Substantia nigra (tissue), 51 donors: ENCODE measurements at places on chromosomes 2 and 18.
A peak's percentile ranks its signal among the peaks of the same experiment; 100 is the strongest.

DNA sequence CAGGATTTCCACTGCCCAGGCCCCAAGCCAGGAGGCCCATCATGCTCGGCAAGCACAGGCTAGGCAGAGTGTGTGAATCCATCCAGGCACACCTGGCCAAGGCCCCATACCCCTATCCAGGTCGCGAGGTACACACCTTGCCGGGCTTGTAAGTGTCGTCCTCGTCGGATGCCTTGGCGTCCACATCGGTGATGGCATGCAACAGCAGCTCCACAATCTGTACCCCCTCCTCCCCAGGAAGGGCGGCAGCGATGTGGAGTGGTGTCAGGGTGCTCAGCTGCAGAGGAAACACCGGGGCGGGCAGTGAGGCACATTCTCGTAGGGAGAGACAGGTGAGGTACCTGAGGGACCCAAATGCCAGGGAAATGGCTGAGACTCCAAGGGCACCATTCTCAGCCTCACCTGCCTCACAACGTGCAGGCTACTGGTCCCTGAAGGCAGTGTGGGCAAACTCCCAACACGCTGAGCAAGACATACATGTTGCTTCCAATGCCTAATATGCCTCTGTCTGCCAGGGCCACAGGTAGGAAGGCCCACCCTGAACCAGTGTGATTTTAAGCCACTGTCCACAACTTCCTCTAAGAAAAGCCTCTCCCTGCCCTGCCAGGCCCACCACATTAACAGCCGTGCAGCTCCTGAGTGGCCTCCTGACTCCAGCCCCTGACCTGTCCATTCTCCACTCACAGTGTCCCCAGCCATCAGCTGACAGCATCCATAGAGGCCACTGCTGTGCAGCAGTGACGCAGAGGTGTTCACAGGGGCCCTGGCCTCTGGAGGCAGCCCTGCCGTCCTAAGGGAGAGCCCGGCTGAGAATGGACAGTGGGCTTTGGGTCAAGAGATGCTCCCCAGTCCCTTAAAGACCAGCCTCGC lies 44.9 kb downstream of the ANKMY1 start:
- no peak for DNase-seq

- no peak for DNase-seq
These were observed 118.4 kb downstream of the LNPK start for GRCh38 chr2:175883586-175884194.

GRCh38 chr18:23837591-23837990 lies 148.3 kb downstream of the LAMA3 start:
- DNase-seq = no peak

GRCh38 chr2:172510088-172510487 lies 45.8 kb upstream of the PDK1 start:
- DNase-seq = no peak

DNA sequence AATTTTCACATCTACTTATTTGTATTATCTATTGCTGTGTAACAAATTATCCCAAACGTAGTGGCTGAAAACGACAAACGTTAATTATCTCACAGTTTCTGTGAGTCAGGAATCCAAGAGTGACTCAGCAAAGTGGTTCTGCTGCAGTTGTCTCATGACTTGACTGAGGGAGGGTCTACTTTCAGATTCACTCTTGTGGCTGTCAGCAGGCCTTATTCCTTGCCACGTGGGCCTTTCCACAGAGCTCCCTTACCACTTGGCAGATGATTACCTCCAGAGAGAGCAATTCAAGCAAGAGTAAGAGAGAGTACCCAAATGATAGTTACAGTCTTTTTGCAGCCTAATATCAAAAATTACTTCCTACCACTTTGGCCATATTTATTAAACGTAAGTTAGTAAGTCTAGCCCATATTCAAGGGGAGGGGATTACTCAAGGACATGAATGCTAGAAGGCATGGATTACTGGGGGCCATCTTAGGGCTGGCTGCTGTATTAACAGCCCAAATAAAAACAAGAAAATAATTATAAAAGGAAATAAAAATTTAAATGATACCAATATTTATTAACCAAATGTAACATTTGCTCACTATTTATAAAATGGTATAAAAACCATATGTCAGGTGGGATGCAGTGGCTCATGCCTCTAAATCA lies 48.7 kb upstream of the NBEAL1 start:
- DNase-seq = no peak

- DNase-seq = no peak
These were observed 90.3 kb downstream of the HDAC4 start for GRCh38 chr2:239310401-239311061.

DNA sequence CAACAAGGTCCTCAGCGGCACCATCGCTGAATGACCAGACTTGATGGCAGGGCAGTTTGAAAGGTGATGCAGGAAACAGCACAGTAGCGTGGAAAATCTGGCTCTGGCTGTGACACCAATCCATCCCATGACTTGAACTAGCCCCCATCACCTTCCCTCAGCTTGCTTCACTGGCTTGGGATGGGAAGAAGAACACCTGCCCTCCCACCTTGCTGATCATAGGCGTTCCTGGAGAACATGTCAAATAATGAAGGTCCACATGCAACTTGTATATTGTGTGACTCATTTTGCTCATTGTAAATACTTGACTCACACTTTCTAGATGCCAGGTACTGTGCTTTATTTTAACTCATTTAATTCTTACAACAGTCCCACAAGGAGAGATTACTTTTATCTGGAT lies 292.4 kb upstream of the SPRED2 start:
- DNase-seq = no peak

DNA sequence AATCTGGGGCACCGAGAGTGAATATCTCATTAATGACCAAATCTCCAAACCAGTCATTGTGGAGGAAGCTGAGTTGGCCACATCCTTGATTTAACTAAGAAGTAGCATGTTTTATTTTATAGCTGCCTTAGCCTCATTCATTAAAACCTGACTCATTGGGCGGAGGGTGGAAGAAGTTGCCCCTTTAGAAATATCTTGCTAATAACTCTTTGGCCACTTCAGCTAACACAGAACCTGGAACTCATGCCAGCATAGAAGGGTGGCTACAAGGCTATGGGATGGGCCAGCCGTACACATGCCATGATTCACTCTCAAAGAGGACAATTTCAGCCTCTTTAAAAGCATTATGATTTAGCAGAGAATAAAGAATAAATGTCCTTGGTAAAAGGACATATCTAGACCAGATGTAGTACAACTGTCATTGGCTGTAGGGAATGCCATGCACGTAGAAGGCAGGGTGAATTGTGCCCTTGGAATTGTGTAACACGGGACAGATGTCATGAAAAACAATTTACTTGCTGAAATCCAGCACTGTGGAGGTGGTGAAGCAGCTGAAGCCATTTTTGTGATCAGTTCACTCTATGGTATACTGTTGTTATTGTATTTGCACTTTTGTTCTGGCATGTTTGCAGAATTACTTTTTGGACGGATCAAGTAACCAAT lies 330.0 kb downstream of the PLCL1 start:
- no peak for DNase-seq

DNA sequence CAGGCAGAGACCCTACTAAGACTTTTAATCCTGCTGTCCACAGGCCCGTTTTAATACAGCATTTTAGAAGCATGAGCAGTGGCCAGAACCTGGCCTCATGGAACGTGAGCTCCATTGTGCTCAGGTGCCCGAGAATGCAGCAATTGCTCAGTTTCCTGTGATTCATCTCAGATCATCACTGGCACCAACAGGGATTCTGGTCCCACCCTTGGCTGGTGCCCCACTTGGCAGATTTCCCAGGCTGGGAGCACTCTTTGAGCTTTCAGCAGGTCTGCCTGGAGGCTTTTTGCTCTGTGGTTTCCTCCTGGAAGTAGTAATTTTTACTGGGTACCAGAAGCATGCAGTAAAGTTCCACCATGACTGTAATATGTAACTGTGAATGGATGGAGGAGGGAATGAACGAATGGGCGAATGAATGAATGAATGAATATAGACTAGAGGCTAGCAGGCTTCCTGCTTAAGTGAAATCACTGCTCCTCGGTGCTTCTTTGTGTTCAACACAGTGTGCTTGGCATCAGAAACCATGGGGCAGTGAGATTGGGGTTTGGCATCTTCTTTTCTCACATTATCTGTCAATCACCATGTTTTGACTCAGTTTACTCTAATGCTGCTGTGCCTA lies 312.9 kb downstream of the PRKCE start:
- no peak for DNase-seq

DNA sequence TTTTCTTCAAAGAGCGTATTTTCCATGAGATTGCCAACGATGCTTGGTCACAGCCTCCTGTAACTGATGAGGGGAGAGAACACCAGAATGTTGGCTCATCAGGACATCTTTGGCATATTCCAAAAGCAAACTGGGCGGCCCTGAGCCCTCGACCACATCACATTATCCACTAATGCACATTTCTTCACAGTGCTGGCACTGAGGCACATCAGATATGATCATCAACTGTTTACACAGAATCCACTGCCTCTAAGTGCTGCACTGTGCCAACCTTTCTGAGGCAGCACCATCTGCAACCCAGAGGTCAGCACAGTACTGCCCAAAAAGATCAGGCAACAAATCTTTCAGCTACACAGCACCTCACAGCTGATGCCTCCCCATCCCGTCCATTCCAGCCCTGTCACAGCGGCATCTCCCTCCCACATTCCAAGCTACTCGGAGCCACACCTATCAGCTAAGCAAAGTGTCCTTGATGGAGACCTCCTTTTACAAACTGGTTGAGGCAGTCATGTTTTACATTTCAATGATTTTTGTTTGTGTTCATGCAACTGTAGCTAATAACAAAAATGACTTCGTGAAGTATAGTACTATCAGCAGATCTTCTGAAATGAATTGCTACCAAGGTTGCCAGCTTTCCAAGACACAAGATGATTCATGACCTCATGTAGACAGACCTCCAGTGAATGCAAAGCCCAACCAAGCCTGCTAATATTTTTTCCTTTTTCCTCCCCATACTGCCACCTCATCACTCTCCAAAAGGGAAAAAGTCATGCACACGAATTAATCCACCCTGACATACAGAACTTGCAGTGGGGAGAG lies 32.3 kb downstream of the MYO5B start:
- no peak for DNase-seq

DNA sequence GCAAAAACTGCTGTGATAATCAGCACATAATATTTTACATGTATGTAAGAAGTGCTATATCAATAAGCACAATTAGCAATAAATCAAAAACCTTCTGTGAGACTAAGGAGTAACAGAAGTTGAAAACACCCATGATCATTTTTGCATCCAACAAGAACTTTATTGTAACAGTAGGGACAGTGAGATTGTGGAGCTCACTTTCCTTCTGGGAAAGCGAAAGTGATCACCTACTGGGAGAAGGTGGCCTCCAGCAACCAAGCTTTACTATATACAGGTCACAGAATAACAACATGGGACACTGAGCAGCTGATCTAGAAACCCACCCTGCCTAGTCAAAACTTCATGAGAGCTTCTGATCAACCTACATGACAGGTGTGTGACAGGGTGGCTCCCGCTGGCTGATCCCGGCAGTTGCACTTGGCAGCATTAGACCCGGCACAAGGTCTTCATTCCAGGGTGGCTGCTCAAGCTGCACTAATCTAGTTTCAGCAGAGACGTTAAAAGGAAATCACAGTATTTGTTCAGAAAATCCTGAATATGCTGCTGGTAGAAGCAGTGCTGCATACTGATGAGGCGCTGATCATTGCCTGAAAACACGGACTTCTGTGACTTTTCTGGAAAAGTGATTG lies 63.5 kb upstream of the ARL5A start:
- no peak for DNase-seq

- DNase-seq = no peak
These were observed 78.9 kb downstream of the NRXN1 start for GRCh38 chr2:50953021-50953420.

- peak; percentile 44 for DNase-seq
These were observed 8.6 kb upstream of the MTCL1 start for GRCh38 chr18:8696749-8697211.

- DNase-seq = no peak
These were observed 65.4 kb downstream of the PID1 start for GRCh38 chr2:229205704-229206103.

DNA sequence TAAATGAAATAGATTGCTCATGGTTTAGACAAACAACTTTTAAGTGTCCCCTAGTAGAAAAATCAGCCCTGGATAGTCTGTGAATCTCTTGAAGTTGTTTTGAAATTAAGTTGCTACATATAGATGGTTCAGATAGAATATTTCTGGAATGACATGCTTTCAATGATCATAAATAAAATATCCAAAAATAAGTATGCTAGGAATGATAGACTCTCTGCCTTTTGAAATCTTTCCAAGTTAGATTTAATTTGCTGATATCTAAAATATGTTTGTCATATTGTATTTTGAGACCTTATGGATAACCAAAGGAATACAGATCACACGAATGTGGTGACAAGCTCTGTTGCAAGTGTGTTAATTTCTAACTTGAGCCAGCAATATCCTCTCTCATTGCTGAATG lies 488.7 kb downstream of the THSD7B start:
- DNase-seq = no peak

DNA sequence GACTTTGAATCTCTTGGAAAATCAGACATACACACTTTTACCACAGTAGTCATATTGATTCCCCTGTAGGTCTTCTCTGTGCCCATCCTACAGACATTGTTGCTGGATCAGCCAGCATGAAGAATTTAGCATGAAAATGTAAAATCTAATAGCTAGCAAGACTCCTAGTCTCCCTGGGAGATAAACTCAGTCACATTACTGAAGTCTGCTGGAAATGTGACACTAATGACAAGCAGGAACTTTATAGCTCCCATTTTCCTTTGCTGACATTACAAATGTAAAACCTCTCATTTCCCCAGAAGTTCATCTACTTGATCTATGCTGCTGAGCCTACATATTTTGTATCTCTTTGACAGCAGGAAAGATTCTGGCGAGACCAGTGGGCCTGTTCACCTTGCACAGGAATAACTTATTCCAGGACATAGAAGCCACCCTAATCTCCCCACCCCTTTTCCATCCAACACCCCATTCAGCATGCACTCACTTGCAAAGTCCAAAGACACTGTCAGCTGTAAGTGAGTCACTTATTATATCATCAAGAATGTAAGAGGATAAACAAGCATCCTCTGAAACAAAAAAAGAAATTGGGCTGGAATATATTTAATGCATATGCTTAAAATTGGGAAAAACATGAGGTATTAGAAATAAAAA lies 648.3 kb upstream of the PKDCC start:
- no peak for DNase-seq

DNA sequence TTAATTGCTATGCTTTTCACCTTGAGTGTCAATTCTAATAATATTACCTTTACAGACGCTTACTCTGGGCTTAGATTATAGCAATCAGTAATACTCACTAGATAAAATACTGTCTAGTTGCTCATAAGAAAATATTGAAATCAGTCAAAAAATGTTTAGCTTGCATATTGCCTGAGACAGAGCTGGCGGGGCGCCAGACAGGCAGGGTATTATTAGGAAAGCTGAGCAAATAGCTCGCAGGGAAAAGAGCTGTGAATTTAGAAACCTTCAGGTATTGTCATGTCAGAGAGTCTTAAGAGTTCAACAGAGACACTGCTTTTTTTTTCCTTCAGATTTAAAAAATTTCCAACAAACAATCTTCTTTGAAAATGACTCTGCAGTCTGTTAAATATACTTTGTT lies 118.4 kb downstream of the MEIS1 start:
- DNase-seq = no peak

GRCh38 chr2:164737612-164738081 lies 104.0 kb downstream of the COBLL1 start:
- DNase-seq = peak; percentile 3

- DNase-seq = no peak
These were observed 2.0 kb downstream of the NAGK start for GRCh38 chr2:71070294-71071093.
